ENCODE measurements at places on chromosomes 6 and 20. TPM values are rescaled to one million over a fixed set of nuclear protein-coding genes. Genes with fewer than 3 reads are reported as not detected.

The DSP gene
- 0.29 TPM for total RNA-seq

The KCNK15 gene
- total RNA-seq = 2.5 TPM

The TSPYL1 gene
- 49.9 TPM for total RNA-seq

The VGLL2 gene
- total RNA-seq = not detected

The C20orf144 gene
- total RNA-seq = not detected

The TMEM244 gene
- total RNA-seq = not detected

The FBXO30 gene
- total RNA-seq = 7.6 TPM
